ENCODE measurements at places on chromosomes 7 and 10.

GRCh38 chr7:11298220-11298619 lies 324.5 kb downstream of the PHF14 start:
- DNase-seq: no peak

- DNase-seq: no peak
Measured at GRCh38 chr7:32415519-32415918, 74.7 kb downstream of the LSM5 start.

DNA sequence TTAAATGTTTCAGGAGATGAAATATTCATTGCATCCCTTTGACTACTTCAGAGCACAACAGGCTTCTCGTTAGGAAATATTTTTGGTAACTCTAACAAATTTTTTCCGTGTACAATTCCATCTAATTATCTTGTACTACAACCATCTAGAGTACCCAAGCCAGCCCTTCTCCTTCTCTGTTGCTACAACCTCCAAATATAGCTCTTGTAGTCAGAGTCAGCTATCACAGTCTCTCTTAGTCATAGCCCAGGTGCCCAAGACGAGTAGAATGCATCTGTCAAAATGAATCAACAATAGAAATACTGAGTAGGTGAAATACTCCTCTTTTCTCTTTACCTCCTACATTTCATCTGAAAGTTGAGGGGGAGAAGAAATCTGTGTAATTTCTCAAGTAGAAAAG lies 74.0 kb downstream of the INHBA start:
- DNase-seq: no peak

- DNase-seq: no peak
Measured at GRCh38 chr10:132502544-132503300, 34.9 kb upstream of the INPP5A start.

- no peak for DNase-seq
Measured at GRCh38 chr10:49001870-49002672, 62.4 kb upstream of the LRRC18 start.

DNA sequence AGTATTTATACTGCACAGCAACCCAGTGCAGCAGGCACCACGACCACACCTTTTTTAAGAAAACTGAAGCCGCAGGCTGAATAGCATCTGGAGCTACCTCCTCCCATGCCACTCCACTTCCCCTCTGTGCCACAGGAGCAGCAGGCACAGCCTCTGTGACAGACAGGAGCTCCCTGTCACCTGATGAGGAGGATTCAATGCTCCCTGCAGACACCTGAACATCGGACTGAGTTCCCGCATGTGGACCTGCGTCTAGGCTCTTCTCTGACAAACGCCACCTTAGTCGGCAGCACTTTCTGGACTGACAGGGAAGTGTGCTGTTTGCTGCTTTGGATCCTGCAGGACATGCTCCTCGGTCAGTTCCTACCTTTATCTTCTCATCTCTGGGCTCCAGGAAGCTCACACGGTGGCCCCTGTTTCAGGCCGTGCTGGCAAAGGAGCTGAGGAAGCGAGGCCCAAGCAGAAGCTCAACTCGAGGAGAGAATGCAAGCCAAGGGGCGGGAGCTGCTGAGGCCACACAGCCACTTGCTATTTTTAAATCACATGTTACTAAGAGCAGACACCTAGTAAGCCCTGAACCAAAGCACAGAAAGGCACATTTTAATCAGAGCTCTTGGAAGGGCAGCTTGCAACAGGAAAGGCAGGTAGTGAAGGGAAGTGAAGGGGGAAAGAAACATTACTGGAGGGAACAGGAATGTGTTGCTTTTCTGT lies 56.6 kb downstream of the VOPP1 start:
- DNase-seq: no peak

DNA sequence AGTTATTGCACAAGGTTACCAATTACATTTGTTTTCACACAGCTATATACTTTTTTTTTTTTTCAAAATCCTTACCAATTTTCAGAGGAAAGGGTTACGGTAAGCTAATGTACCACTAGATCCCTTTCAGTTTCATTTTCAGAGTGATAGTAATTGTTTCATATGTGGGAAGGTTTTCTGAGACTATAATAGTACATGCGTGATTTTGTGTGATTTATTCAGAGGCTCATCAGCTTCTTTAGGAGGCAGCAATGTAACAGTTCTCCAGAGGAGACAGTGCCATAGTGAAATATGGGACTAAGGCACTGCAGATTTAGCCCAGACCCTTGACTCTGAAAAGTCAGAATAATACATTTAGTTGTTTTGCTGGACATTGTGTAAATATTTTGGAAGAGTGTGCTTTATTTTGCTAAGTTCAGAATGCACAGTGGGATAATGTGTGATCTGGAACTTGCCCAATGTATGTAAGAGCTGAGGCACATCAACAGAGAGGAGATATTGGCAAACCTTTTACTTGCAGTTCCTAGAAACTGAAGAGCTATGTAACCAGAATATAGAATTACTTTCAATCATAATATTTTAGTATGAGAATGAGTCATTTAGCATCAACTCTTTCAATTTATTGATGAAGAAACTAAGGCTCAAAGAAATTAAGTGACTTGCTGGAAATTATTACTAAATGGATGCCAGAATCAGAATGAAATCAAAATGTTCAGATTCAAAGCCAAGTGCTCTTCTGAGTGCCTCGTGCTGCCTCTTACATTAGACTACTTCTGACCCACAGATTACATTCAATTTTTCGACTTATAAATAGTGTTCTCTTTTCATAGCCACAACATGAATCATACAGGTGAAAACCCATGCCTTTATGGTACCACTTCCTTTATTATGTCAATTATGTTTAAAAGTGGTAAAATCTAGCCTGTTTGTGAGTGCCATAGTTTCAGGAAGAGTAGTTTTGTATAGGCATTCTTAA lies 207.7 kb upstream of the TEX47 start:
- DNase-seq: no peak

Measured in activated T-helper 9 cell treated with anti-CD3 and anti-CD28 coated beads, Interleukin-2, amount 50 U/mL, for 16 hours (primary cell).